Adipocyte (in vitro differentiated cells): ENCODE measurements at places on chromosomes 1 and 21.

DNA sequence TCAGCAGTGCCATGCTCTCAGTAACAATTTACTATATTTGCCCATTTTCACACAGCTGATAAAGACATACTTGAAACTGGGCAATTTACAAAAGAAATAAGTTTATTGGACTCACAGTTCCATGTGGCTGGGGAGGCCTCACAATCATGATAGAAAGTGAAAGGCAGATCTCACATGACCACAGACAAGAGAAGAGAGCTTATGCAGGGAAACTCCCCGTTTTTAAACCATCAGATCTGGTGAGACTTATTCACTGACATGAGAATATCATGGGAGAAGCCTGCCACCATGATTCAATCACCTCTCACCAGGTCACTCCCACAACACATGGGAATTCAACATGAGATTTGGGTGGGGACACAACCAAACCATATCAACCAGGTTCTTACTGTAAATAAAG lies 112.1 kb upstream of the C1orf87 start:
- no peak for DNase-seq

- DNase-seq = no peak
These were observed 70.4 kb upstream of the TIAM1 start for GRCh38 chr21:31414263-31415000.

- DNase-seq = peak; percentile 88
These were observed 1.7 kb downstream of the PIP5K1A start for GRCh38 chr1:151199873-151200581.

GRCh38 chr1:182198006-182198605 lies 136.6 kb upstream of the ZNF648 start:
- peak; percentile 60 for DNase-seq

GRCh38 chr1:37776946-37777516 lies 12.1 kb upstream of the EPHA10 start:
- no peak for DNase-seq

DNA sequence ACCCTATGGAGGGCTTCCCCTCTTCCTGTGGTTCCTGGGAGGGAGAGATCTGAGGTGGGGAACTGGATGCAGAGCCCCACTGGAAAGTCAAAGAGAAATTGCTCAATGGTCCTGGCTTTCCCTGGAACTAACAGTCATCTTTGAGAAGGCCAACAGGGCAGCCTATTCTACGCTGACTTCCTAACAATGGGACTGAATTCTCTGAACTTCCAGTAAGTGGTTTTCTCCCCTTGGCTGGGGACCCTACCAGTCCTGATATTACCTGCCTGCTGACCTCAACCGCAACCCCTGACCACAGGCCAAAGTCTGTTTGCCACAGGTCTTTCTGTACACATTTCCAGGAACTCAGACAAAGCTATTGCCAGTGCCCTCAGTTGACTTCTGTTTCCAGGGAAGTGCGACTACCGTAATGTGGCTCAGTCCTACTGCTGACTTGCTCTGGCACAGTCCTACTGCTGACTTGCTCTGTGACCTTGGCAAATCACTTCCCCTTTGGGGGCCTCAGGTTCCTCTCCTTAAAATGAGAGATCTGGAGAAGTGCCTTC lies 55.3 kb downstream of the C8B start:
- no peak for DNase-seq

DNA sequence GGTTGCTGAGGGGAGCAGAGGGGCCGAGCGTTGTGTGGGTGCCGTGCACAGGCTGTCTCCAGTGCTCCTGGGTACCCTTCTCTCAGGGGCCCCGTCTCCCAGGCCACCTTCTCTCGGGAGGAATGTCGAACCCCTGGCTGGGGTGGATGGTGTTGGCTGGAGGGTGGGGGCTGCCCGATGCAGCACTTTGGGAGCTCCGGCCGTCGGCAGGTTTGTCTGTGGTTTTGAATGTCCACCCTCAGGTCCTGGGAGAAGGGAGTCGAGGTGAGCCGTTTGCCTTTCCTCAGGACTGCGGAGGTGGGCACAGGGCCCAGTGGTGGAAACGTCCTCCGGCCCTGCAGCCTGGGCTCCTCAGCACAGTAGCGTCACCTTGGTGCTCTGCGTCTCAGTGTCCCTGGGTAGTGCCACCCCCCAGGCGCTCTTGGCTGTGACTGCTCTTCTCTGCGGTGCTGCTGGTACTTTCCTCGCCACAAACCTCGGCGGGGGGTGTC lies 14.5 kb downstream of the SLX9 start:
- no peak for DNase-seq

DNA sequence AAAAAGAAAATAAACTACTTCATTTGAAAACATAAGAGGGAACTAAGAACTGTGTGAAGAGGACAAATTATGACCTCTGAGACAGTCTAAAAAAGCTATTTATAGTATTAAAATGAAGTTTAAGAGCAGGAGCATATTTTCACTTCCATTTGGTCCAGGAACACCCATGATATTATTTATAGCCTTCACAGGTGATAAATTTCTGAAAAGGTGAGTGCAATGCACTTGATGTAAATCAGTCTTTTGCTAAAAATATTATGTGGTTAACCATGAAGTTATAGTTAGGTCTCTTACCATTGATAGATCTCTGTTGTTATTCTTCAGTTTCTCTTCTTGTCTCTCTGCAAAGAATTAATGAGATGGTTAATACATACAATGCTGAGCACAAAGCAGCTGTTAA lies 14.7 kb downstream of the TMCO1 start:
- no peak for DNase-seq

GRCh38 chr1:41024953-41025352 lies 3.4 kb upstream of the SLFNL1 start:
- no peak for DNase-seq

DNA sequence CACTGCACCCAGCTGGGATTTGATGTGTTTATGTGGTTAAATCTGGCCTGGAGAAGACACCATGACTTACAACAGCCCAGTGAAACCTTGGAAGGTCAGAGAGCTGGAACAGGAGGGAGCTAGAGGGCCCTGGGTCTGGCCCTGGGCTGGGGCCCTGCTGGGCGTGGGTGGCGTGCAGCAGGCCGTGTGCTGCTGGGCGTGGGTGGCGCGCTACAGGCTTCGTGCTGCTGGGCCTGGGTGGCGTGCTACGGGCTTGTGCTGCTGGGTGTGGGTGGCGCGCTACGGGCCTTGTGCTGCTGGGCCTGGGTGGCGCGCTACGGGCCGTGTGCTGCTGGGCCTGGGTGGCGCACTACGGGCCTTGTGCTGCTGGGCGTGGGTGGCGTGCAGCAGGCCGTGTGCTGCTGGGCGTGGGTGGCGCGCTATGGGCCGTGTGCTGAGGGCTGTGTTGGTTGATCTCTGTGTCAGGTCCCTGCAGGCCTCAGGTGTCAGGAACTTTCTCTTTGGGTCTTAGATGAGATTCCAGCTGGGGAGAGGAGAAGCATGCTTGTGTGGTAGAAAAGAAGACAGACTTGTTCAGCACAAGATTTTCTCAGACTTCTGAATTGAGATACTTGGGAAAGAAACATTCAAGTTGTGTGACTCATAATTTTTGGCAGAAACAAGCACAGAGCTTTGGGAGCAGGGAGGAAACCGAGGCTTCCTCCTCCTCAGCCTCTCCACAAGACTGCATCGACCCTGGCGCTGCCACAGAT lies 66.0 kb downstream of the COL18A1 start:
- peak; percentile 88 for DNase-seq

GRCh38 chr1:94215955-94216354 lies 21.4 kb downstream of the ARHGAP29 start:
- DNase-seq = no peak

DNA sequence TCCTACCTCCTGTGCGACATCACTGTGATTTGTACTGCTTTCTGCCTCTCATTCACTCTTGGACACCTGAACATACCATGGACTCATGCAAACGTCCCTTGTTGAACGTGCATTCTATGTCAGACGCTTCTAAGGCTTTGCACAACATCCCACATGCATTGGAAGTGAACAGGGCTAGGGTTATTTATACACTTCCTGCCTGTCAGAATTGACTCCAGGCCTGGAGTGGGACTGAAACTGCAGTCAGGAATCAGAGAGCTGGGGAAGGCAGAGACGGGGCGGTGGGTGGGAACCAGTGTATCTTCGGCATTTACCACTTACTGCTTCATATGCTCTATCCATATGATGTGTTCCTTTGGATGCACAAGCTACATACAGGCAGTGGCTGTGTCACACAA lies 81.4 kb upstream of the GALNT2 start:
- no peak for DNase-seq

DNA sequence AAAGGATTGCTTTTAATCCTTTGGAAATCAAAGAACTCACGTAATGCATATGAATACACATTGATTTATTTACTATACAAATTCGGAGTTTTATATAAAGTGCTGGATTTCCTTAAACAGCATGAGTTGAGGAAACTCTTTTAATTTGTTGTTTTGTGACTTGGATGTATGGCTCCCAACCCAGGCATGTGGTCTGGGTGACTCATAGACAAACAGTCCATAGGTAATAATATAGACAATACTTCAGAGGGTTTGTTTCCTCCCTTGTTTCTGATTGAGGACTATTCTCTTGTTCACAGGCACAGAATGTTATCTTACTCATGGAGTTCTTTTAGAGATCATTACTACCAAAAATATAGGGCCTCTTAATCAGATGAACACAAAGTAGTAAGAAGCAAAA lies 43.8 kb downstream of the XPR1 start:
- DNase-seq = peak; percentile 10

- no peak for DNase-seq
These were observed 95.9 kb downstream of the PTPN14 start for GRCh38 chr1:214455479-214455878.

GRCh38 chr1:85421179-85421578 lies 43.8 kb downstream of the DDAH1 start:
- DNase-seq = no peak

GRCh38 chr1:2826316-2826715 lies 24.8 kb upstream of the TTC34 start:
- no peak for DNase-seq
